ENCODE measurements at places on chromosomes 7 and 10.

GRCh38 chr7:149444287-149444686 lies 16.6 kb downstream of the ZNF777 start:
- no peak for DNase-seq

DNA sequence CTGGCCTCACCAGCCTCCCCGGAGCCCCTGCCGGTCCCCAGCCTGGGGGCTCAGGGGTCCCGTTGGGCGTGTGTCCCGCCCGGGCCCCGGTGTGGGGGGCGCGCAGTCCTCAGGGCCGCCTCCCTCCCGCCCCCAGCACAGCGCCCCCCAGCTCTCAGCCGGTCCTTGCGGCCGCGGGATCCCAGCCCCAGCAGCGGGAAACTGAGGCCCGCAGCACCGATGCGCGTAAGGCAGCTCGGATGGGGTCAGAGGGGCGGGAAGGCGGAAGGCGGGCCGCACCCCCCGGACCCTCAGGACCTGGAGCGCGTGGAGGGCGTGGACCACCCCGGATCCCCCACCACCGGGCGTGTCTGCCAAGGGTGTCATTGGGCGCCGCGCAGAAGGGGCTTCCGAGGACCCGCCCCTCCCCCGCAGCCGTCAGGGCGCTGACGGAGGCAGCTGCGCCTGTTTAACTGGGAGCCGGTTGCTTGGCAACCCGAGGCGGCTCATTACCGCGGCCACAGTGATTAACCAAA lies 14.9 kb downstream of the UNCX start:
- no peak for DNase-seq

- DNase-seq: no peak
Measured at GRCh38 chr10:103350175-103350516, 794 bp downstream of the PCGF6 start.

GRCh38 chr10:17548162-17548561 lies 69.0 kb downstream of the HACD1 start:
- DNase-seq: no peak

GRCh38 chr7:77548206-77548605 lies 11.1 kb downstream of the PTPN12 start:
- no peak for DNase-seq

Measured in adrenal gland (tissue), 19 donors.